ENCODE measurements at places on chromosomes 4 and X. TPM values are rescaled to one million over a fixed set of nuclear protein-coding genes. Genes with fewer than 3 reads are reported as not detected.

Gene SLC10A4
- not detected for total RNA-seq

Gene TAF9B
- 27.7 TPM for total RNA-seq

Gene SPANXD
- total RNA-seq = not detected

DNA sequence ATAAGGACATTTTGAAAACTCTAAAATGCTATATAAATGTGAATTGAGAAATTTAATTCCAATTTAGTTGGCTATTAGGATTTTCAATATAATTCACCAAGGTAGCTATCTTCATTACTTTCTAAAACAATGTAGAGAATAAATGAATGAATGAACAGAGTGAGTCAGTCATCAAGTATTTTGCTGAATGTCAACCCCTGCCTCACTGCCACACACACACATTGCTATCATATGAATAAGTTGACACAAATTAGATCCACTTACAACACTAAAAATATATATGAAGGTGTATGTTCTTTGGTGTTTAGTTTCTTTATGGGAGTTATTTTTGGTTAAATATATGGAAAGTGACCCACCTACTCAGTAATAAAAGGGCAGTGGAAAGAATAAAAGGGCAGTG is 141.4 kb upstream of the SMIM10 start:
- DNase-seq = no peak

DNA sequence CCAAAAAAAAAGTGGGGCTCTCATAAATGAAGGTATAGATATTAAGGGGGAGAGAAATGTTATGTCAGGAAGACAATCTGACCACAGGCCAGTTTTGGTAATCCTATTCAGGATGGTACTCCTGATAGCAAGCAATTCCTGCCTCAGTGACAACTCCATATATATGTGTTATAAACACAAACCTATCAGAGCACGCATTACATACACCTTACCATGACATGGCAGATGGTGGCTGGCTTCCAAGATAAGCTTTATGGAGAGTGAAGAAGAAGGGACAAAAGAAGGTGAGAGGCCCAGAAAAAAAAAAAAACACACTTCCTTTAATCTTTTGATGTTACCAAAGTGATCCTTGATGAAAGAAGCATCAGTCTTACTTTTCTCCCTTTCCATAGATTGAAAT is 29.5 kb upstream of the KDR start:
- DNase-seq = no peak

DNA sequence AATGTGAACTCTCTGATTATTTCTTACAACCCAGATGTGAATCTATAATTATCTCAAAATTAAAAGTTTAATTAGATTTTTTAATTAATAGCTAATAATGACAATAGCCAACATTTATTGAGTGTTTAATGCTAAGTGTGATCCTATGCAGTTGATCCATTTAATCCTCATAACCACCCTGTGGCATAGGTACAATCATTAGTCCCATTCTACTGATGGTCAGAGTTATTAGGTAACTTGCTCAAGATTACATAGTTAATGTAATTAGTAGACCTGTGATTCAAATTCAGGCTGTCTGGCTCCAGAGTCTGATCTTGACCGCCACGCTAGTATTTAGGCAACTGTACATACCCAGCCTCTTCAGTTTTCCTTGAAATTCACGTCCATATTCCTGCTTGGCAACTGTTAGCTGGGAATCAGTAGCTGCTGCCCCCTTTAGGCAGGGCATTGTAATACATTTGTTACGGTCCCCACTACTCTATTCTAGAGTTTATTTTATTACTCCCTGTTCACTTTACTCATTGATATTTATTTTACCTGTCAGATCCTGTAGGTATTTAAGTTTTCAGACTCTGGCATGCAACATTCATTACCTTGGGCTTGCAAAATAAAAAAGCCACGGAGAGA is 20.6 kb upstream of the TEC start:
- DNase-seq = no peak

GRCh38 chr4:142168181-142168580 is 531.8 kb downstream of the IL15 start:
- DNase-seq = no peak
